ENCODE measurements at places on chromosomes 5 and 9.

DNA sequence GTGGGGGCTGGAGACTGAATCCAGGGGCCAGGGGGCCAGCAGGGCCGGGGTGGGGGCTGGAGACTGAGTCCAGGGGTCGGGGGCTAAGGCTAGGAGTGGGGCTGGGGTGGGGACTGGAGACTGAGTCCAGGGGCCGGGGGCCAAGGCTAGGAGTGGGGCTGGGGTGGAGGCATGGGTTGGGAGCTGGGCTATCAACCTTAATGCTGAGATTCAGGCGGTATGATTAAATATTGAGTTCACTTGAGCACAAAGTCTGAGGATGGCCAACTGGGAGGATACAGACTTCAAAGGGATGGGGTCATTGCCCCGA is 17.0 kb upstream of the LRRC14B start:
- DNase-seq: no peak

GRCh38 chr5:178203670-178204181 is 607 bp upstream of the HNRNPAB start:
- no peak for DNase-seq

- no peak for DNase-seq
Measured at GRCh38 chr5:24232929-24233498, 411.8 kb downstream of the CDH10 start.

DNA sequence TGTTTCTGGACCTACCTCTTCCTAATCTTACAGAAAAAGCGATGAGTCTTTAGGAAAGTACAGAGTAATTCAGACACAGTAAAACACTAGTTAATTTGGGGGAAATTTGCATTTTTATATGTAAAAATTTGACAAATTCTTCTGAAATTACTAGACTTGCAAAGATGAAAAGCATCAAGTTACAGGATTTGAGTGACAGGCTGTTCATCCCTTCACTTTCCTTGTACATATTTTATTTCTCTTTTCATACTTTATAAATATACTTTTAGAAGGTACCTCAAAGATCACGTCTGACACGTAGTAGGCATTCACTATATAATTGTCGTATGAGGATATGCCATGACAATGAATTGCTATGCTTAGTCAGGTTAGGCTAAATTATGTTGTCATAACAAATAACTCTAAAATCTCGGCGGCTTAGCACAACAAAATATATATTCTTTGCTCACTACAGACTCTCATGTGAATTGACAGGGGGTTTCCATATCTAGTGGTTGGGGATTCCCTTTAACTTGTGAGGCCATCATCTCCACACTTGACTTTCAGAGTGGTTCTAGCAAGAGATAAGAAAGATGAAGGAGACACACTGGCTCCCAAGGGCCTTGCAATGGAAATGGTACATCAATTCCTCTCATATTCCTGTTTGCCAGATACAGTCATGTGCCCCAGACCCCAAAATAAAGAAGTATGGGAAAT is 154.1 kb upstream of the TUT7 start:
- no peak for DNase-seq

GRCh38 chr5:78577071-78577807 is 71.3 kb downstream of the LHFPL2 start:
- no peak for DNase-seq

- no peak for DNase-seq
Measured at GRCh38 chr5:44178414-44178813, 210.8 kb downstream of the FGF10 start.

DNA sequence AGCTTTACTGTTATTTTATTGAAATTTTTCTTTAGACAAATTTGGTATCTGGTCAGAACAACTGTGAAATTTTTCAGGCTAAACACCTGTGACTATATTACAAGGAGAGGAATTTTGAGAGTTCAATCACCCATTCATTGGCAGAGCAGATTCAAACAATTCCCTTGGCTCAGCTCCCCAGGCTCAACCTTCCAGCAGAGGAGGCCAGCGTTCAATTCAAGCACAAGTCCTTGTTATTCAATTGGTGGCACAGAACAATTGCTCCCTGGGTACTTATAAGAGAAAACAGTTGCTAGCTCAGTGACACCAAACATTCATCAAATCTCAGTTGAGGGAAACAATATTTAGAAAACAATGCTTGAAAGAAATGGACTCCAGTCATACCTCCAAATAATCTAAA is 83.3 kb downstream of the SUSD1 start:
- DNase-seq: no peak

- DNase-seq: no peak
Measured at GRCh38 chr9:2913026-2913425, 69.1 kb upstream of the PUM3 start.

- no peak for DNase-seq
Measured at GRCh38 chr9:96126321-96126881, 175.6 kb downstream of the HSD17B3 start.

DNA sequence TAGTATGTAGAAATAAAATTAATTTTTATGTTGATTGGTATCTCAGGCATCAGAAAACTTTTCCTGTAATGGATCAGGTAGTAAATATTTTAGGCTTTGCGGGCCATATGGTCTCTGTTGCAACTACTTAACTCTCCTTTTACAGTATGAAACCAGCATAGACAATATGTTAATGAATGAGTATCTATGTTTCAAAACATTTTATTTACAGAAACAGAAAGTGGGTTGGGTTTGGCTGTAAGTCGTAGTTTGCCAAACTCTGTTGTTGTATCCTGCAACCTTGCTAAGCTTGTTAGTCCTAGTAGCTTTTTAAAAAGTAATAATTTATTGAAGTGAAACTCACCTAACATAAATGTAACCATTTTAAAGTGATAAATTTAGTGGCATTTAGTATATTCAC is 132.1 kb downstream of the NR3C1 start:
- no peak for DNase-seq

All from stimulated activated CD4-positive, alpha-beta T cell treated with anti-CD3 and anti-CD28 coated beads, Interleukin-15, amount 100 ng/mL, for 48 hours (primary cell).